ENCODE measurements at places on chromosomes 1 and 21.

DNA sequence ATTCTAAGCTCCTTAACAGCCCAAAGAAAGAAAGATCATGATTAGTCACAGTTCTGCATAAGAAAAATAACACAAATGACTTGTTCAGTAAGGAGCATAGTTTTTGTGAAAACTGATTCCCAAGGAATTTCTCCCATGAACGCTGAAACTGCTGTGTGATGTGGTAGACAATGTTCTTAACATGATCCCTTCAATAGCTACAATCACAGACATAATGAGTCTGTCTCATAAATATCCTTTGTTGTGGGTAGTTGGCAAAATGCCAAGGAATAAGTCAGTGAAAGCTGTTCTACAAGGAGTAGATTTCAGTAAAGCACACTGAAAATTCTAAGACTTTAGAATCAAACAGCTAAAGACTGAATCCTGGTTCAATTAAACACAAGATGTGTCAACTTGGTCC lies 404.8 kb downstream of the HLX start:
- peak; percentile 90 for DNase-seq

DNA sequence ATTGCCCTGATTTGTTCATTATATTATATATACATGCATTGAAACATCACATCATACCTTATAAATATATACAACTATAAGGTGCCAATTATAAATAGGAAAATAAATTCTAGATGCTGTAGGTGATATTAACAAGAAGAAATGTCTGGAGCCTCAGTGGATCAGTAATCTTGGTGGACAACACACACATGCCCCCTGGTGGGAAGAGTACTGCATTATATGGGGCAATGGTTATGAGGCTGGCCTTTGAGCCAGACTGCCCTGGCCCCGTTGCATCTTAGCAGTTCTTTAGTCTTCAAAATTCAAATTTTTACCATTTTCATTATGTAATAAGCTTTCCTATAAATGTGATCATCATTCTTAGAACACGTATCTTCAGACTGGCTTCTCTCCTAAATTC lies 335.0 kb upstream of the GREM2 start:
- DNase-seq: peak; percentile 61

DNA sequence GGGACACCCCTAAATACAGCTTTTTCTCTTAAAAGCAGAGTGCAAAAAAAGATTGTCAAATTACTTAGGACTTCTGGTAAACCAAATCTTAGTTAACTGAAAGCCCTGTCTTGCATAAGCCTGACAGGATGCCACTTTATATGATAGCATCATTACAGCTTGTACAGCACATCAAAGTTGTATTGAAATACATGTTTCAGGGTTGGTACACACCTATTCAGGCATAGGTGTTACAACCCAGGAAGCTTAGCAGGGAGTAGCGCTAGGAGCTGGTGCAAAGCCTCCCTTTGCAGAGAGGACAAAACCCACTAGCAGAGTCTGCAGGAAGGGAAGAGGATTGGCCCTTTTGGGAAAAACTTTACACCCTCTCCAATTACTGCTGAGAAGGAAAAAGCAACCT lies 258.9 kb upstream of the SGIP1 start:
- DNase-seq: no peak

GRCh38 chr1:23393706-23394105 lies 24.1 kb upstream of the ZNF436 start:
- DNase-seq: peak; percentile 80

DNA sequence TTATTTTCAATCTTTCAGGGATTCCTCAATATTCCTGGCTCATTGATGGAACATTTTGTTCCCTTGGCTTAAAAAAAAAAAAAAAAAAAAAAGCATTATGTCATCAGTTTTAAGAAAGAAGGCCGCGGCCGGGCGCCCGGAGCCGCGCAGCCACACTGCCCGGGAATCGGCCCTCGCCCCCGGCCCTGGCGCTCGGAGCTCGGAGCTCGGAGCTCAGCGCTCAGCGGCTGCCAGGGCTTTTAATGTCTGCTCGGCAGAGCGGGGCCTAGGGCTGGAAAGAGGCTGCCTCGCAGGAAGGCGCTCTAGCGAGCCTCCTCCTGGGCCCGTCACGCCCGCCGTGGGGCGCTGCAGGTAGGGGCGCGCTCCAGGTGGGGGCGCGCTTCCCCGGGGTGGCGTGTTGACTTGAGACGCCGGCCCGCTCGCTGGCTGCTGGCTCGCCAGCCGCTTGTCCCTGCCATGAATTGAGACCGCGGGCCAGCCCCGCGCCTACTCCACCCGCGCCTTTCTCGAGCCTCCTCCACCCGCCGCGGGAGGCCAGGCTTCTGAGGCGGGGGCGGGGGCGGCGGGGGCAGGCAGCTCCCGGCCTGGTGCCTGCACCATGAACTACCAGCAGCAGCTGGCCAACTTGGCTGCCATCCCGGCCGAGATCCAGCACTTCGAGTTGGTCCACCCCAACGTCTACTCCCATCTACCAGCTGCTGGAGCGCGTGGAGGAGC lies 5.4 kb upstream of the TDRD5 start:
- DNase-seq: peak; percentile 87

- no peak for DNase-seq
Observed at GRCh38 chr1:89871768-89872473, 51.1 kb downstream of the LRRC8D start.

GRCh38 chr1:230359992-230360668 lies 66.0 kb downstream of the PGBD5 start:
- DNase-seq: no peak

DNA sequence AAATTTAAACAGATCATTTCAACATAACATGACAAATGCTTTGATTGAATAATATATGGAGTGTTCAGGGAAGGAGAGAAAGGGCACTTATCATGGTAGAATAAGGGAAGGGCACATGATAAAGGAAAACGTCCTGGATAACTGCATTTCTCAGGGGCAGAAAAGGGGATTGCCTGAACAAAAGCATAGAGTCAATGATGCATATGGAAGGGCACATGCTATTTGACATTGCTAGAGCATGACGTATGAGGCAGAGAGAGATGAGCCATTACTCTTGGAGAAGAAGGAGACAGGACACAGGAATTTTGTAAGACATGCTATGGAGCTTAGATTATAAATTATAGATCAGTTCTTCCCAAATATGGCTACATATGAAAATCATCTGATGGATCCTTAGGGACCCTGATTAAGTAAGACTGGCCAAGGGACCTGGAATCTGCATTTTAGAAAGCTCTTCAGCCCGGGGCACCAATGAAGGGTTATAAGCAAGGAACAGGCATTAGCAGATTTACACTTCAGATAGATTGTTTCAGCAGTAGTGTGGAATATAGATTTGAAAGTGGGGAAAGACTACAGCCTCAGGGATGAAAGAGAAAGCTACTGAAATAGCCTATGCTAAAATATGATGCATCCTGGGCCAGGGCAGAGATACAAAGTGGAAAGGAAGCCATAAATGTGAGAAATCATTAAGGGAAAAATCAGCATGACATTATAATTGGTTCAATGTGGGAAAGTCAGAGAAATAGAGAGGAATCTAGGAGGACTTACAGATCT lies 21.3 kb downstream of the FMO2 start:
- no peak for DNase-seq

- DNase-seq: no peak
Observed at GRCh38 chr1:232587141-232588008, 42.6 kb downstream of the SIPA1L2 start.

- DNase-seq: no peak
Observed at GRCh38 chr1:212977781-212978645, 27.7 kb downstream of the VASH2 start.

DNA sequence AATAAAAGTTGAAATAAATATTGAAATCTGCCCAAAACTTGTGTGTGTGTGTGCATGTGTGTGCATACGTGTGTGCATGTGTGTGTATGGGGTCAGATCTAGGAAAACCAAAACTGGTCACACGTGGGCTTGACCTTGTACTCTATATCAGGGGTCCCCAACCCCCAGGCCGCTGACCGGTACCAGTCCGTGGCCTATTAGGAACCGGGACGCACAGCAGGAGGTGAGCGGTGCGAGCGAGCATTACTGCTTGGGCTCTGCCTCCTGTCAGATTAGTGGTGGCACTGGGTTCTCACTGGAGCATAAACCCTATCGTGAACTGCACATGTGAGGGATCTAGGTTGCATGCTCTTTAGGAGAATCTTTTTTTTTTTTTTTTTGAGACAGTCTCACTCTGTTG lies 8.7 kb downstream of the DOP1B start:
- no peak for DNase-seq

GRCh38 chr1:183288583-183288982 lies 102.5 kb downstream of the LAMC2 start:
- no peak for DNase-seq

- DNase-seq: no peak
Observed at GRCh38 chr1:224472806-224473205, 38.2 kb upstream of the WDR26 start.

GRCh38 chr1:94608142-94608851 lies 66.7 kb upstream of the F3 start:
- DNase-seq: no peak

DNA sequence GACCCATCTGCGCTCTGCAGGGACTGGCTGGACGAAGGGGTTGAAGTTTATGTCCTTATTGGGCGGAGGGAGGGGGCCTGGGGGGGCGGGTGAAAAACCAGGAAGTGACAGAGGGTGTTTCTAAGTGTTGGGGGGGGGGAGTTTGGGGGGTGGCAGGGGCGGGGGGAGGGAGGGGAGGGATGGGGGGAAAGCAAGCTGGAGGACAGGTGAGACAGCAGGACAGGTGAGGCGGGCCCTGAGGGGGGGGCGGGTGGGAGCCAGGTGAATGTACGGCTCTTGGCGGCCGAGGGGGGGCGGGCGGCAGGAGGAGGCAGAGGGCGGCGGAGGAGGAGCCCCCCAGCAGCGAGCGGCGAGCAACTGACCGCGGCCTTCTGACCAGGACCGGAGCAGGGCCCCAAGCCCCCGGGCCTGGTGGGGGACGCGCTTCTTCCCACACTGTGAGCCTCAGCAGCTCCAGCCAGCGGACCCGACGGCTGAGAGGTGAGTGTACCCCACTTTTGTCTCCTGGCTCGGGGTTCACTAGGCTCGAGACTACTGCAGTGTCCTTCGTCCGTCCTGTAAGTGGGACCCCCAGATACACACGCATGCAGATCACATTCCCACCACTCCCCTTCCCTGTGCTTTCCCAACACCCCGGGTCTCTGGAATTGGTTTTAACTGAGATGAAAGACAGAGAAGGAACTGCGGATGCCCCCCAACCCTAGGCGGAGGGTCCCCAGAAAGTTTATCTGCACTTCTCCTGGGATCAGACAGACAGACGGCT lies at the start of gene ZBTB7B:
Gene ZBTB7B (plus strand): TSS at position 339 of the 763 bp plus-strand sequence. CDS start 11,859 bp downstream, outside the sequence.
- DNase-seq: peak; percentile 95

DNA sequence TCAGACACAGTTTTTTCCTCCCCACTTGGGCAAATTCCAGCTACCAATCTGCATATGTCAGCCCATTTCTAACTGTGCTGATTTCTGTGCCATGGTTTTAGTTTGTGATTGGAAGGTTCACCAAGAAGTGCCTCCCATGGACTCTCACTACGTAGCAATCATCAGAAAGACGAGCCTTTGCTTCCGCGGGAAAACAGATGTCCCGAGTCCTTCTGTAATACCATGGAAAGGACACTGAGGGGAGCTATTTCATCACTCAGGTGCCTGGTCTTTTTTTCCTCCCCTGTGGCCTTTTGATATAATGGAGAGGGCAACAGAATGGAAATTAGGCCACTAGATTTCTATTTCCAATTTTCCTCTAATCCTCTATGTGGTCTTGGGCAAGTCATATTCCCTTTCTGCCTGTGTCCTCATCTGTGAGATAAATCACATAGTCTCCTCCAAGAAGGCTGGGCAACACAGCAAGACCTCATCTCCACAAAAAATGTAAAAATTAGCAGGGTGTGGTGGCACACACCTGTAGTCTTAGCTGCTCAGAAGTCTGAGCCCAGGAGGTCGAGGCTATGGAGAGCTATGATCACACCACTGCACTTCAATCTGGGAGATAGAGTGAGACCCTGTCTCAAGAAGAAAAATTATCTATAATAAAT lies 24.8 kb downstream of the LEMD1 start:
- DNase-seq: no peak

GRCh38 chr1:152392909-152393308 lies 21.2 kb downstream of the CRNN start:
- no peak for DNase-seq

DNA sequence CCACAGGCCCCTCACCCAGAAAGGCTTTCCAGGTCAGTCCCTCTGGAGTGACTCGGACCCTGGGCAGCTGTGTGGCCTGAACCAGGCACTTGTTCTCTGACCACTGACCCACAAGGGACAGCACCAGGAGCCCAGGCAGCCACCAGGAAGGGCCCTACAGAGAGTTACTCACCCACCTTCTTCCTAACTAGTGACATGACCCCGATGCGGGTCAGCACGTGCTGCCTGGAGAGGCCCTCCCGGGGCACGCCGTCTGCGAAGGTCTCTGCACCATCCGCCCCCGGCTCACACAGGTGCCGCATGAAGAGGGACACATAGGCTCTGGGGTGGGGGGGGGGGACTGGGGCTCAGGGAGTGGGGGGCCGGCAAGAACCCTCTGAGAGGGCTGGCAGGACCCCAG lies 55.8 kb downstream of the CHD5 start:
- DNase-seq: no peak

GRCh38 chr1:111754984-111755330 lies 744 bp upstream of the DDX20 start:
- peak; percentile 73 for DNase-seq

DNA sequence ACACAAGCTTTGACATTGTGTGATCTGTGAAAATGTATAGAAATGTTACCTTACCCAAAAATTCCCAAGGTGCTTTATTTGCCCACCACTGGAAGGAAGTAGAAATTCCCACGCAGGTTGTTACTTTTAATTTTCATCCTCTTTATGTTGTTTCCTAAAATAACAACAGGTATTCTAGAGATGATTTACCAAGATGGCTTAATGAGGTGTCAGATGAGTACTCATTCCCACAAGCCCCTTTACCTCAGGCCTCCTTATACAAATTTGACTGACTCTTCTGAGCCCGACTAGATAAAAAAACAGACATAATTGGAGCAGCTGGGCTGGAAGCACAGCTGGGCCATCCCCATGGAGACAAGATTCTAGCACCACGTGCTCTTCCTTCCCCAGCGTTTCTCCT lies 114.6 kb downstream of the LIPI start:
- no peak for DNase-seq

- DNase-seq: no peak
Observed at GRCh38 chr1:78687914-78688313, 38.3 kb downstream of the IFI44 start.

DNA sequence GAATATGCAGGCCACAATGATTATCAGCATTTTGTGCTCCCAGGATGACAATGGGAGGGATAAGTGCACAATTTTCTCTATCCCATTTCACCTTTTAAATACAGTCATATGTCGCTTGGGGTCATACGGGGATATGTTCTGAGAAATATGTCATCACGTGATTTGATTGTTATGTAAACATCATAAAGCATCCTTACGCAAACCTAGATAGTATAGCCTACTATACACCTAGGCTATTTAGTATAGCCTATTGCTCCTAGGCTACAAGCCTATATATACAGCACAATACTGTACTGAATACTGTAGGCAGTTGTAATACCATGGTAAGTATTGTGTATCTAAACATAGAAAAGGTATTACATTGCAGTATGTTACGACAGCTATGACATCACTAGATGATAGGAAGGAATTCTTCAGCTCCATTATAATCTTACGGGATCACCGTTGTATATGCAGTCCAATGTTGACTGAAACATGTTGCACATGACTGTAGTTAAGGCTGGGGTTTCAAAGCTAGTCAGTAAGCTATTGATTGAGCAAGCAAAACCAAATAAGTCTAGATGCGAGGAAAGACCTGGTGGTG lies 18.9 kb downstream of the RUSC1 start:
- DNase-seq: no peak
